HepG2 (cell line): ENCODE measurements at places on chromosomes 16 and 17. TPM values are rescaled to one million over a fixed set of nuclear protein-coding genes. Genes with fewer than 3 reads are reported as not detected.

Gene ADAM11
- 0.33 and 0.38 TPM in 2 replicates for polyA plus RNA-seq

DNA sequence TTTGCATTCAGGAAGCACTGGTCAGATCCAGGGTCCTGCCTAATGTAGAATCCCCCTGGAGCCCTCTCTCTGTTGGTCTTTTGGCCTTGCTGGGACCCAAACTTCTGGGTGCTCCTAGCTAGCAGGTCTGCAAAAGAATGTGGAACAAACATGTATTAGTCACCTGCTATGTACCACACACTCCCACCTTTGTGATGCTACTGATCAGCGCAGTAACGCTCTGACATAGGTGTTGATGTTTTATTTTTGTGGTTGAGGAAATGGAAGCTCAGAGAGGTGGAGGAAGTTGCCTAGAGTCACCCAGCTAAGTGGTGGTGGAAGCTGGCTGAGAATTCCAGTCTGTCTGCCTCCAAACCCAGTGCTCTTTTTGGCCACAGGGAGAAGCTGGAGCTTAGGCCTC, 35.8 kb upstream of the LGALS9 start:
- DNase-seq = no peak

DNA sequence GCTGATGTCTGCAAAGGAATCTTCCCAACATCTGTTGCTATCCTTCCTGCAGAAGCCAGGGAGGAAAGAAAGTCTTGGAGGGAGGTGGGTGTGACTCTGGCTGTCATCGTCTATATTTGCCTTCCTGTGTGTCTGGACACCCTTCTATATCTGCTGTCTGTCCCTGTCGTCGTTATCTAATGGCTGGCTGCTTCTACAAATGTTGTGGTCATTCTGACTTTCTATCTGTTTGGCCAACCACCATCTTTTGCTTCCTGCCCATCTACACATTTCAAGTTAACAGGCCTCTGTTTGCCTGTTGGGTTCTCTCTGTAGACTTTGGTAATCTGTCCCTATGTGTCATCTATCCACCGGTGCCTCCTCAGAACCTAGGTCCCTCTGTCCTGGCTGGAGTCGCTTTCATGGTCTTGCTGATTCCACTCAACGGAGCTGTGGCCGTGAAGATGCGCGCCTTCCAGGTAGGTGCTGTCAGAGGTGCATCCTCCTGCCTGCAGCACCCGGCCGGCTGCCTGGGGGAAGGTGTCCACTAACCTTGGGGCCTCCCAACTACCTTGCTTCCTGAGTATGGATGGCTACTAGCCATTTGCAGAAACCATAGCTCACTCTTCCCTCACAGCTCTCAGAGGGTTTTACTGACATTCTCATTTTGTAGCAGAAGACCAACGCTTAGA, 30.2 kb downstream of the ABCC3 start:
- peak; percentile 58 for DNase-seq

DNA sequence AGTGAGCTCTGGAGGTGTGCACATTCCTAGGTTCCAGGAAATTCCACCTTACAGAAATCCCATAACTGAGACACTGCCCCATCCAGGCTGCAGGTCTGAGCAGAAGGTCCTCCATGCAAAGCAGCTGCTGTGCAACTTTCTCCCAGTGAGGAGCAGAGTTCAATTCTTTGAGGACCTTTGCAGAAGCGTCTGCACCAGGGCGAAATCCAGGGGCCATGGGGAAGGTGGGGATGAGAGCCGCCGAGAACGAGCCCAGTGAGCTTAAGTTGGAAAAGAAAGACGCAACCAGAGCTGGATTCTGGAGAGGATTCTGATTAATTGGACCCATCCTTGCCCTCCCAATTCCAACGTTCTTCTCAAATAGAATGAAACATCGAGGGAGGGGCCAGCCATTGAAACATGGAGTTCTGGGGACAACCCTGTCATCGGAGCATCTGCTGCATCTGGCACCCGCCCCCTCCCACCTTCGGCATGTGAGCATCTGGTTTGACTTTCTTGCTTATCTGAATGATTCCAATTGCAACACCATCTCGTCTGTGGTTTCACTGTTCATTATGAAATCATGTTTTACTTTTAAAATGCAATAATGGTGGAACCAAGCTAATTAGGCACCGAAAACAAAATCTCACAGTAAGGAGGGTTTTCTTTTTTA, 190.6 kb upstream of the FOXF1 start:
- DNase-seq = no peak

DNA sequence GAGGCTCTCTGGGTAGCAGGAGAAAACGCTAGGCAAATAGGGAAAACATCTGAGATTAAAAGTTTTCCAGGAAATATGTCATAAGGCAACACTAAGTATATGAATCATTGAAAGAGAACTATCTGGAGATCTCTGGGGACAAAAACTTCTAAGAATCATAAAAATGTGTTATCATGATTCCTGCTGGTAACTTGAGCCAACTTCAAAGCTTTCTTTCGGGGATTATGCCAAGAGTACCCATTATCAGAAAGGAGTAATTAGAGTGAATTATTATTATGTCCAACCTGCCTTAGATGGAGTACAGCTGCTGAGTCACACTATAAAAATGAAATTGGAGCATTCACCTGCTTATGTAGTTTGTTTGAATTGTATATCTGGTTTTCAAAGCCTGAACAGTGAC, 488.5 kb upstream of the SOX9 start:
- no peak for DNase-seq

- peak; percentile 53 for DNase-seq
Observed at GRCh38 chr16:24689128-24689527, 40.3 kb upstream of the TNRC6A start.

- DNase-seq = no peak
Observed at GRCh38 chr16:84271037-84271436, 23.6 kb upstream of the WFDC1 start.

Gene SOX8
- polyA plus RNA-seq = 0.28 and 0.34 TPM in 2 replicates

DNA sequence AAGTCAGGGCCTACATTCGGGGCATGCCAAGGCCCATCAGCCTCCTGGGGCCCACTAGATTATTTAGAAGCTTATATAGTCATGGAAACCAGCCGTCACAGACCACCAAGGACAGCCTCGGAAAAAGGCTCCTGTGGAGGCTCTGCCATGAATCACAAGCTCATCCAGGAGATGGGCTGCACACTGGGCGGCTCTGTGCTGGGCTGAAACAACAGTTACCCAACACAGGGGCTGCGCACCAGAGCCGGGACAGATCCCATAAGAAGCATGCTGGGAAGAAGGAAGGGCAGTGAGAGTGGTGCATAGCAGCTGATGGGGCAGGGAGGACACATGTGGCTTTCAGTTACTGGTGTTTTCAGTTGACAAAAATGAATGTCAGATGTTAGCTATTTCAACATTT, 67.7 kb upstream of the GSG1L start:
- no peak for DNase-seq

GRCh38 chr16:11674001-11674817, 6.0 kb downstream of the SNN start:
- DNase-seq = no peak

DNA sequence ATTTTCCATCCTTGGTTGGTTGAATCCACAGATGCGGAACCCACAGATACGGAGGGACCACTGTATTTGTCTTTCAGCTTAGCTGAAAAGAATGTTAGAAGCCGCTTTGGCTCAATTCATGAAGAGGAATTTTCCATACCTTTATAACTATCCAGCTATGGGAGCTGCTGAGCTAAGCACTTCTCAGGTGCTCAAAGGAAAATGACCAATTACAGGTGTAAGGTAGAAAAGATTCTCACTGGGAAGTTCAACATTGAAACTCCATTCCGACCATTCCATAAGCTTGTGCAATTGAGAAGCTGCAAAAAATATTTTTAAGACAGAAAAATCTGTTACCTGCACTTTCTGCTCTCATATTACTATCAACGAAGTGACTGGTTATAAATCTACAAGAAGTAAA, 2.7 kb downstream of the AHSP start:
- no peak for DNase-seq

- no peak for DNase-seq
Observed at GRCh38 chr16:47925811-47926460, 229.9 kb downstream of the ABCC12 start.

GRCh38 chr17:51799240-51799639, 359.3 kb downstream of the CA10 start:
- DNase-seq = no peak

Gene MYCBPAP
- 0.18 and 0.22 TPM in 2 replicates for polyA plus RNA-seq

GRCh38 chr16:50857881-50858280, 116.0 kb downstream of the CYLD start:
- DNase-seq = no peak

DNA sequence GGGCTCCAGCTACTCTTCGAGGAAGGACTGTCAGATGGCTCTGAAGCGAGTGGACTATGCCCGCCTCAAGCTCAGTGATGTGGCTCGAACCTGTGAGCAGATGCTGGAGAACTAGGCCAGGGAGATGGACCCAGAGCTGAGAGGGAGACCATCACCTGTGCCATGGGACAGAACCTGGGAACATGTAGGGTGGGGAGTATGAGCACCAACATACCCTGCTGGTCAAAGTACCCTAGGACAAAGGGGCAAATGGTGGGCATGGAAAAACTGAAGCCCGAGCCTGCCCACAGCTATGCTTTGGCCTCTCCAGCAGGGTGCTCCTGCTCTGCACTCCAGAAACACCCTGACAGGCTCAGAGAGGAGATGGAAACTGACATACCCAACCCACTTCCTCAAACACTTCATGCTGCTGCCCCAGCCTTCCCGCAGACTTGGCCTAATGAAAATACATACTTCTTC, 1.9 kb downstream of the MED11 start:
- peak; percentile 37 for DNase-seq

Gene ZSCAN10
- not detected in 2 replicates for polyA plus RNA-seq

Gene TSNAXIP1
- polyA plus RNA-seq = 0.37 and 0.61 TPM in 2 replicates

DNA sequence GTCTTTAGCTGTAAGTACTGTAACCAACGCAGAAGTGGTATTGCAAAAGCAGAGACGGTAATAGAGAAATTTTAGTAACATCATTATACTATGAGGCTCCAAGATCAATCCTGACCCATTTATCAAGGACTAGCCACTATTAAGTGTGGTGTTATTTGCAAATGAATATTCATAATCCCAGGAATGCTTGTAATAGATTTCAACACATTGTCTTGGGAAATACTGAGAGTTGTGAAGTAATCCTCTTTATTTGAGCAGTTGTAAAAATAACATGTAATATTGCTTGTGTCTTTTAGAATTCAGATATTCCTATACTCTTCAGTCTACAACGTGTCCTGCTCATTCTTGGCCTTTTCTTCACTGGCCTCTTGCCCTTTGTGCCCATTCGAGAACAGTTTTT, 46.4 kb downstream of the GDPD1 start:
- no peak for DNase-seq

DNA sequence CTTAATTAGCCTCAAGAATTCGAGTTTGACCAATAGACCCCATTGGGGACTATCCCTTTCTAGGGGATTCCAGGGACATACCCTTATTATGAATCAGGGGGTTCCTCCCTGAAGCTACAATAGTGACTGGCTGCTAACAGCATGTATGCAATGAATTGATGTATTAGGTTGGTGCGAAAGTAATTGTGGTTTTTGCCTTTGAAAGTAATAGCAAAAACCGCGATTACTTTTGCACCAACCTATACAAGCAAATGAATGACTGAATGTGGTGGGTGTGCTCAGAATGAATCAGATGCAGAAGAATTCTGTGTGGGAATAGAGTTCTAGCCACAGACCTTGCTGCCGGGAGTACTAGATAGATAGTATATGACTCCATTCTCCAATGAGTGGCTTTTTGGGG, 76.7 kb downstream of the HLF start:
- no peak for DNase-seq

DNA sequence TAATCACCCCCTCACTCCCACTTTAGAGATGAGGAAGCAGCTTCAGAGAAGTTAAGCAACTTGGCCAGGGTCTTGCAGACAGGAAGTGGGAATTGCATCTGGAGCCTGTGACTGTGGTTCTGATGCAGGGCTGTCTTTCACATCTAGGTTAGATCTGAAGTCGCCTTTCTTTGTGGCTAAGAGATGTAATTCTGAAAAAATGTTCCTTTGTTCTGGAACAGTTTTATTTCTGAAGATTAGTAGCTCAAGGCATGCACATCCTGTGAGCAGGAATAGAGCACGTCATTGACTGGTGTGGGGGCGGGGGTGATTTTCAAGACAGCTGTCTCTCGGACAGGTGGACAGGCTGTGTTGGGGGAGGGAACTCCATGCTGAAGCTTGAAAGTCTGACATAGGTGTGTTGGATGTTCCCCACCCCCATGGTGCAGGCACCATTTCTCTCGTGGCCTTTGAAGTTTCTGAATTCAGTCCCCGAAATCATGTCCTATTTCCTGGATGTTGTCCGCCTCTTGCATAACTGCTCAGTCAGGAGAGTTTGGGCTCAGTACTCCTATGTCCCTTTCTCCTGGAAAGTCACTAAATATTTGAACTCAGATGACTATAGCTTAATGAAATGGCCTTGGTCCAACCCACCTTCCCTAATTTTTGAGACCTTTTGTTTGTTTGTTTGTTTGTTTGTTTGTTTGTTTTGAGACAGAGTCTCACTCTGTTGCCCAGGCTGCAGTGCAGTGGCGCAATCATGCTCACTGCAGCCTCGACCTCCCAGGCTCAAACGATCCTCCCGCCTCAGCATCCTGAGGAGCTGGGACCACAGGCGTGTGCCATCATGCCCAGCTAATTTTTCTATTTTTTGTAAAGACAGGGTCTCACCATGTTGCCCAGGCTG, 21.0 kb upstream of the HERPUD1 start:
- no peak for DNase-seq

Gene PRSS33
- polyA plus RNA-seq = not detected in 2 replicates

DNA sequence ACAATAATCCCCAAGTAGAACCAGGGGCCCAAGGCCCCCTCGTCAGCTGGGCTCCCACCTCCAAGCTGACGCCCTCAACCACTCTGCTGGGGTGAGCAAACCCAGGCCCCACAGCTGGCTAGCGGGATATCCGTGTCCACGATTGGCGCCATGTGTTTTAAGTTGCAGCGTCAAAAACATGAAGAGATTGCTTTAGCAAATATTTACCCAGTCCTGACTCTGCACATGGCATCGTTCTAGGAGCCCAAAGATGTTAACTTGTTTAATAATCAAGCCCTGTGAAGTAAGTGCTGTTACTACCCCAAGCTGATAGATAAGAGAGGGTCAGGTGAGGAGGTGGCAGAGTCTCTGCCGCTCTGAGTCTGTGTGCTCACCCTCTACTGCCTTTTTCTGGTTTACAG, 344 bp upstream of the SEPTIN12 start:
- peak; percentile 64 for DNase-seq

DNA sequence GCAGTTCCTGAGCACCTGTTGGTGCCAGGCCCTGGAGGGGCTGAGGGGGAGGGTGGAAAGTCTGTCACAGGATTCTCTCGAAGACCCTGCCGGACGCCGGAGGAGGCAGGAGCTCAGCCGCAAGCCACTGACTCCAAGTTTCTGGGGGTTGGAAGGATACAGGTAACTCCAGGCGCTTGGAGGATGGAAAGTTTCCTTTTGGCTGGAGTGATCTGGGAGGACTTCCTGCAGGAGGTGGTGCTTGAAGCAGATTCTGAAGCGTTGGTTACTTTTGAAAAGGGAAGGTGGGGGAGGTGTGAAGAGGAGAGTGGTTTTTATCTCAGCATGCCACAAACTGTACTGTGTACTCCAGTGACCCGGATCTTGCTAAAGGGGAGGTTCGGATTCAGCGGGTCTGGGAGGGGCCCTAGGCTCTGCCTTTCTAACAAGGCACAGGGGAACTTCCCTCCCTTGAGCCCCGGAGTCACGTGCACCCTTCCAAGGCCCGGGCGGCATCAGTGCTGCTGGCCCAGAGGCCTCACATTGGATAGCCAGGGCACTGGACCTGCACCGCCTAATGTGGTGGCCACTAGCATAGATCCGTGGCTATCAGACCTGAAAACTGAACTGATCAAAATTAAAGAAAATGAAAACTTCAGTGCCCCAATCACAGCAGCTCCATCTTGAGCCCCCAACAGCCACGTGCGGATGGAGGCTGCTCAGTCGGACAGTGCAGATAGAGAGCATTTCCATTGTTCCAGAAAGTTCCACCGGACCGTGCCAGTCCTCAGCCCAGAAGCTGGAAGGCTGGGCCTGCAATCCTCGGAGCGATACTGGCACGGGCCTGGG, 42.2 kb upstream of the GSE1 start:
- no peak for DNase-seq

Gene C16orf86
- polyA plus RNA-seq = 1.5 and 2.0 TPM in 2 replicates
